Upper lobe of right lung (tissue), 1 donor: ENCODE measurements at places on chromosomes 7 and 10.

DNA sequence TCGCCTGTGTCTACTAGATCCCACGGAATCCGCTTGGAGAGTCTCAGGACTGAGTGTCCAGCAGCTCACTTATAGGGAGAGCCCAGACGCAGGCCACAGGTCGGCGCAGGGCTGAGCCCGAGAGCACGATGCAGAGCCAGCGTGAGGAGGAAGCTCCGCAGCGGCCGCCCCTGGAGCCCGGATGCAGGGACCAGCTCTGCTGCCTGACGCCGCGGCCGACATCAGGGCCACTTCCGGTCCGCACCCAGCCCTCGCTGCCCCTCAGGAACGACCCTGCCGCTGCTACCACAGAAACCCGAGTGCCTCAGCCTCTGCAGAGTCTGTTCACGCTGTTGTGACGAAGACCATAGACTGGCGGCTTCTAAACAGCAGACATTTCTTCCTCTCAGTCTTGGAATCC, 275.8 kb upstream of the PPP2R2D start:
- no peak for DNase-seq

GRCh38 chr7:46150202-46150601, 229.1 kb upstream of the IGFBP3 start:
- no peak for DNase-seq

DNA sequence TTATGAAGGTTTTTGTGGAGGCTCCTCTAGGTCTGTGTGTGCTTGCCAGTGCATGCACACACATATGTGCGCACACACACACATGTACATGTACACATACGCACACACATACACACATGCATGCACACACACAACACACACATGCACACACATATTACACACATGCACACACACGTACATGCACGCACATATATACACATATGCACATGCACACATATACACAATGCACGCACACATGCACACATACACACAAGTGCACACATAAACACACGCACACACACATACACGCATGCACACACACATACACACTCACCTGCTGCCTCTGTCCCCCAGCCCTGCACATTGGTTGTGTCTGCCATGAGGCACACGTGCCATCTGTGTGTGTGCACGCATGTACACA, 66.3 kb downstream of the NEURL1 start:
- DNase-seq, result no peak

DNA sequence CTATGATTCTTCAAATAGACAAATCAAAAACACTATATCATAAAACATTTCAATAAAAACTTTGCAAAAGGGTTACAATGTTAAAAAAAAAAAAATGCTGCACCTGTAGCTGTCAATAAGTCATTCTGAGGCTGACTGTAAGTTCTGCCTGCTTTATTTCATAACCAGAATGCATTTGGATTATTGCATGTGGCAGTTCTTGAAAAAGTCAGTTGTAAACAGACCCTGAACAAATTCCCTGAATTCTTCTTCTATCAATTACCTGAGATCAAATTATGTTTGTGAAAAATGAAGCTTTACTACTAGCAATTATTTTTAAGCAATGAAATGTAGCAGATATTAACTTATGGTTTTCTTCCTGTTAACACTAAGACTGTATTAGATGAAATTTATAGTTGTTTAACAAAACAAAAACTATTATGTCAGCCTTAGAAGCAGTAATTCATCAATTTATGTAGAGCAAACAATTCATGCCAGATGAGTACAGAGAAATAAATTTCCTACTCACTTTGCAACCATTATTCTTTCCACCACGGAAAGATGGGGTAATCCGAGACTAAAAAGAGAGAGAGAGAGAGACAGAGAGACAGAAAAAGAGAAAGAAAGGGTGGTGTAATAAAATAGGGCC, 107.8 kb downstream of the SFMBT2 start:
- DNase-seq, result no peak

- DNase-seq, result peak; percentile 40
Measured at GRCh38 chr7:158993591-158993990, 137.2 kb downstream of the DYNC2I1 start.

- DNase-seq, result no peak
Measured at GRCh38 chr10:69087590-69088470, at the start of gene SRGN. SRGN (plus strand) TSS chr10:69088103; CDS start chr10:69088158, 55 bp downstream.

DNA sequence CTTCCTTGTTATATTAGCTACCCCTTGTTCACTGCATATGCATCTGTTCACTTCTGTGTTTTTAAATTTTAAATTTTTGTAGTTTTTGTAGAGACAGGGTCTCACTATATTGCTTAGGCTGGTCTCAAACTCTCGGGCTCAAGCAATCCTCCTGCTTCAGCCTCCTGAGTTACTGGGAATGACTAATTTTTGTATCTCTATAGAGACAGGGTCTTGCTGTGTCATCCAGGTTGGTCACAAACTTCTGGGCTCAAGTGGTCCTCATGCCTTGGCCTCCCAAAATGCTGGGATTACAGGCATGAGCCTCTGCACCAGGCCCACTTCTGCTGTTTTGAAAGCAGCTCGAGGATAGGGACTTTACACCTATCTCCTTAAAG, 64.6 kb downstream of the PRTFDC1 start:
- DNase-seq, result no peak

- no peak for DNase-seq
Measured at GRCh38 chr10:79547973-79548372, 12.2 kb downstream of the SFTPA2 start.

DNA sequence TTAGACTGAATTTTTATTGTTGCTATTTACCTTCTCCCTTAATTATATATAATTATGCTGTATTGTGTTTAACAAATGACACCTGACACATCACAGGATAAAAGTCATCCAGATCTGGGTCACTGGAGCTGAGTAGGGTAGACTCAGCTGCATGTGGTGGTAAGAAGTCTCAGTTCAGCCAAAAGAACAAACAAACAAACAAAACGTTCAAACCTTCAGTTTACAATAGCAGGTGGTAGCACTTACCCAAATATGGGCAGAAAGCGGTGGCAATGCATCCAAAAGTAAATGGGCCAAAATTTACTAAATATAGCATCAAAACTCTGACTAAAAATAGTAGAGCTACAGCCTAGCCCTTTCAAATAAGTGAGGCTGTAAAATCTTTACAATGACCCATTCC, 42.2 kb downstream of the ZWINT start:
- DNase-seq, result no peak

DNA sequence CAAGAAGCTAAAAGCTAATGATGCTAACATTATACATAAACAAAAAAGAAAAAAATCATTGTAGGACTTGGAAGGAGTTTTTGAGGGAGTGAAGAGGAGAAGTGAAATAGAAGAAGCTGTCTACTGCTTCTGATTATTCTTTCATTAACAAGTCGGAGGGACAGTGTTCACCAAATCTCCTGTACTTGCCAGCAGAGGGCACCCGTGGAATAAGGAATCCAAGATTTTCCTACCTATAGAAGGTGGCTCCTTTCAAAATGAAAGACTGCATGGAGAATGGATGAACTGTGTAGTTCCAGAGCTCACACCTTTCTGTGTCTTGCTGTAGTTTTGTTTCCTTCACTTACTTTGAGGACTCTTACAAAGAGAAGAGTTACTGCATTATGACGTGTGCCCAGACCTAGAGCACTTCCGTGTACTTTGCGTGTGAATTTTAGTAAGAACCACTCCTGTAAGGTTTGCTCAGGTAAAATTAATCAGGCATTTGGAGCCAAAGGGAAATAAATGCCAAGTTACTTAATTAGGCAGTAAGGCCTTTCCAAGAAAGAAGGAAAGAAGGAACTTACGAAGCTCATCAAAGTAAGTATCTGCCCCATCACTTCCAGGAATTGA, 145.1 kb downstream of the SEMA3D start:
- peak; percentile 71 for DNase-seq

- DNase-seq, result no peak
Measured at GRCh38 chr7:3518546-3518945, 217.5 kb downstream of the SDK1 start.

- DNase-seq, result no peak
Measured at GRCh38 chr7:105638334-105638733, 57.0 kb upstream of the EFCAB10 start.

GRCh38 chr10:29068302-29068701, 220.6 kb upstream of the LYZL1 start:
- no peak for DNase-seq
